ENCODE measurements at places on chromosomes 2 and 18.

- DNase-seq: no peak
Measured at GRCh38 chr2:203673933-203674332, 32.5 kb upstream of the CD28 start.

- DNase-seq: peak; percentile 6
Measured at GRCh38 chr2:238915196-238915595, 67.3 kb downstream of the TWIST2 start.

DNA sequence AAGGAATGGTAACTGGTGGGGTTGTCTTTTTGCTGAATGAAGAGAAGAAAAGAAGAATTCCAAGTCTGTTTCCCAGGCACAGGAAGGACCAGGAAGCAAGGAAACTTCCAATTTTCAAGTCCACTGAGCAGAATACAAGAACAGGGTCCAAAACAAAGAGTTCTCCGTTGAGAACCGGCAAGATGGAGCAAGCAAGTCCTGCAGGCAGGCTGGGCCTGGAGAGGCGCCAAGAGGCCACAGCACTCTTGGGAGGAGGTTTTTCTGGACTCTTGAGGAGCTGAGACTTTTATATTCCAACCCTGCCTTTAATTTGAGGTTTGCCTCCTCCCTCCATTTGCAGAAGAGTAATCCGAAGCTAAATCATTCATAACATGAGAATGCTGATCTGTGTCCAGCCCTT lies 224.5 kb downstream of the IKZF2 start:
- DNase-seq: peak; percentile 1

GRCh38 chr2:176851200-176851888 lies 361.2 kb upstream of the HNRNPA3 start:
- DNase-seq: no peak

DNA sequence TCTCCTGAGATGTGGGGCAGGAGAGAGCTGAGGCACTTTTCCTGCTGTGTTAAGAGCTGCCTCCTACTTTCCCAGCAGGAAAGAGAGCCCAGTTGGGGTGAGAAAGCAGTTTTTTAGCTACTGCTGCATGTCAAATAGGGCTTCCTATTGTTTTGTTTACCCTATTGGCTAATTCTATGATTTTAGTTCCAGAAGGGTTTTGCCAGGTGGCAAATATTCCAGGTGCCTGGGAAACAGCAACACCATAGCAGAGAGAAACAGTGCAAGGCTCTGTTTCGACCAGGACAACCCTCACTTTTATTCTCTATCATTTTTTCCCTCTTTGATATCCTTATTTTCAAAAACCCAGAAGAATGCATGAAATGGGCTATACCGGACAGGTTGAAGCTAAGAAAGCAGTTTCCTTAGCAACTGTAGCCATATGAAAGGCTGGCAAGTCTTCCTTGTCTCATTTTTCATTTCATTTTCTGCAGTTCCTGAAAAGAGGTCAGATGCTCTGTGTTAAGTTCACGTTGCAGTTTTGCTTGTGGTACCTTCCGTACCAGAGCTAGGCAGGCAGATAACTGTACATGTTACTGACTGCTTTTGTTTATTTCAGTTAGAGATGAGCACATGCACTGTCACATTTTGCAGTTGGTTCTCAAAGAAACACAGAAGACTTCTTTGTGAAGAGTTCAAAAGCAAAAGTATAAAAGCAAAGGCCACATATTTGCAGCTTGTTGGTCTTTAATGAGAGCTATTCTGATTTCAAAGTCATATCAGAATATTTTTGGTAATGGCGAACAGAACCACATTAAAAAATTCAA lies 84.8 kb downstream of the AQP4 start:
- no peak for DNase-seq

DNA sequence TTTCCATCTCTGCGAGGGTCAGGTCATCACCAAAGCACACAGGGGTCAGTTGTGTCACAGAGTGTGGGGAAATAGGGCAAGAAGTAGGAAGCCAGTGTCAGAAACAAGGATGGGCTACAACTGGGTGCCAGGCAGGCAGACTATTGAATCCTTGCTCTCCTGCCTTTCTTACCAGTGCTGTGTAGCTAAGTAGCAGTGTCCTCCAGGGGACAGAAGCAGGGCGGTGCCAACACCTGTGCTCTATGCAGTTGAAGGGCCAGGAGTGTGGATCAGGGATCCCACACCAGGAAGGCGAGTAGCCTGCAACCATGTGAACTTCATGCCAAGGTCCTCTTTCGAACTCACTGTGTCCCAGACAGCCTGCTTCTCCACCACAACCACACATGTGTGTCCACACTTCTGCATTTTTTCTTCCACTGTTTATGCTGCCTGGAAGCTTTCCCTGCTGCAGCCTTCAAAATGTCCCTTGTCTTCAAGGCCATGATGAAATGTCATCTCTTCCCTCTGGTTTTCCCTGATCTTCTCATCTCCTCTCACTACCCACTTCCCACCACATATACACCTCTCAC lies 25.4 kb upstream of the REG3G start:
- no peak for DNase-seq

GRCh38 chr2:151336863-151337371 lies 20.5 kb upstream of the TNFAIP6 start:
- no peak for DNase-seq

DNA sequence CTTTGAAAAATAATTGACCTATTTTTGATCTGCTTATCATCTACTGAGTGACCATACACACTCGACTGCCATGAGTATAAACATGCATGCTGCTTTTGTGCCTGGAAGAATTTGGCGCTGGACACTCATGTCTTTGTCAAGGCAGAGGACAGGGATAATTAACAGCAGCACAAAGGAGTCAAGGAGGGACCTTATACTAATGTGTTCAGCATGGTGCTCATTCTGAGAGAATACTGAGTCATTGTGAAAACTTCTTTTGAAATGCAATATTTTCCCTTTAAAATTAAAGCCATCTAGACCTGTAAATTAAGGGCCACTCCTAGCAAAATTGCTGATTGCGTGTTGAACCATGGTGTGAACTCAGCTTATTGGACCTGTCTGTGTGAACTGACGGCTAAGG lies 116.3 kb downstream of the ZNF532 start:
- no peak for DNase-seq

DNA sequence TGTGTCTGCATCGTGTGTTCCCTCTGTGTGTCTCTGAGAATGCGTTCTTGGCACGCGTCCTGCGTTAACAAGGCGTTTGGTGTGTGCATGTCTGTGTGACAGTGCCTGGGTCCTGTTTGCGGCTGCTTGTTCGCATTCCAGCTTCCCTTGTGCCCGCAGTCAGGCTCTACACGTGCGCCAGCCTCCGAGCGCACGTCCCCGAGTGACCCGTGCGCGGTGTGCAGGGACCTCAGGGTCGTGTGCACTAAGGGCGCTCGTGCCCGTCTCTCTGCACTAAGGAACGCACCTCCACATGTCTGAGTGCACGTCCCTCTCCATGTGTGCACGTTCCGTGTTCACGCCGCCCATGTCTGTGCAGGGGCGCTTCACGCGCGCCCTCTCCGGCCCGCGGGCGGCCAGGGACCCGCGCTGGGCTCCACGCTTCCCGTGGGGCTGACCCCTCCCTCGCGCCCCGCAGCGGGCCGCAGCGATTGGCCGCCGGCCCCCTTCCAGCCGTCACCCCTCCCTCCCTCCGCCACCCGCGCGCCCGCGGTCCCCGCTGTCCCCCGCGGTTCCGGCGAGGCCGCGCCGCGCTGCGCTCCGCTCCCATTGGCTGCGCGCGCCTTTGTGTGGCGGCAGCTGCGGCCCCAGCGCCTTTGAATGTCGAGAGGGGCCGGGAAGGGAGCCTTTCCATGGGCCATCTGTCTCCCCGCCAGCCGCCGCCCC lies 229.4 kb downstream of the HAUS1 start:
- no peak for DNase-seq

DNA sequence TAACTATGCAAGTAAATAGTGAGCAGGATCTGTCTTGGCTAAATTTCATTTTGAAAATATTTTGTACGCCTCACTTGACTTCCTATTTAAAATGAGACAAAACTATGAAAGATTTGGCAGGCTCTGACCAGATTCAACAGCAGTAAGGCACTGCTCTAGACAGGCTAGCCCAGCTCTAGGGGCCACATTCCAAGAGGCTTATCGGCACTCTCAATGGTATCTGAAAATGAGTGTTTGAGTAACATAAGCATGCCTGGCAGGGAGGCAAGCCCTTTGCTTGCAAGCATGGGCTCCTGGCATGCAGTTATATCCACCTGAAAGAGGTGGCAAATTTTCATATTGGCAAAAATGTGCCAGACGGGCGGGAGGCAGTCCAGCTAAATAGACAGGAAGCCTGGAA lies 10.5 kb downstream of the CAPN13 start:
- no peak for DNase-seq

- DNase-seq: no peak
Measured at GRCh38 chr2:146604521-146604920, 1240.3 kb upstream of the ACVR2A start.

DNA sequence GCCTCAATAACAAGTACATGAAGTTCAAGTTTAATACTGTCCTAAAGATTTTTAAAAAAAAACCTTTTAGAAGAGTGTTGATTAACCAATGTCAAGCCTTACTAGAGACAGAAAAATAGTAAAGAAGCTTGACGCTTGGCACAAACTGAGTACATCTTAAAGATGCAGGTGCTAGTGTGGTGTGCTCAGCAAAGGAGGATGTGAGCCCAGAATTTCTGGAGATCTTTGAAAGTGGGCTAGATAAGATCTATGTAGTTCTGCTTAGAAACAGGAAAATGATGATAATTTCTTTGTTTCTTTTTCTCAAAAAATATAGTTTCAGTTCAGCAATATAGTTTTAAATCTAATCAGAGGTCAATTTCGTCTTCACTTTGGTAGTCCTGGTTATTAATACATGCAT lies 118.3 kb upstream of the KLHL14 start:
- DNase-seq: no peak

DNA sequence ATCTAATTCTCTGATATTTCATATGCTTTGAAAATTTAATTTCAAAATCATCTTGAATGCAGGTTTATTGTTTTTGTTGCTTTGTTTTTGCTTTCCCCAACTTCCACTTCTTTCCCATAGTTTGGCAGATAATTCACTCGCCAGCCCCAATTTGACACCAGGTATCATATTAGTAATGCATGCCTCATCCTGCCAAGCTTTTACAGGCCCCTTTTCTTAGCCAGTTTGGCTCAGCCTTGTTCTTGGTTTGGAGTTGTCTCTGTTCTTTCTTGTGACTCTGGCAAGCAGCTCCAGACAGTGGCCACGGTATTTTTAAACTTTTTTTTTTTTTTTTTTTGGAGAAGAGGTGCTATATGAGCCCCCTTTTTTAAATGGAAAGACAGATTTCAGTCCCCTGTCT lies 65.3 kb downstream of the PMS1 start:
- DNase-seq: no peak

DNA sequence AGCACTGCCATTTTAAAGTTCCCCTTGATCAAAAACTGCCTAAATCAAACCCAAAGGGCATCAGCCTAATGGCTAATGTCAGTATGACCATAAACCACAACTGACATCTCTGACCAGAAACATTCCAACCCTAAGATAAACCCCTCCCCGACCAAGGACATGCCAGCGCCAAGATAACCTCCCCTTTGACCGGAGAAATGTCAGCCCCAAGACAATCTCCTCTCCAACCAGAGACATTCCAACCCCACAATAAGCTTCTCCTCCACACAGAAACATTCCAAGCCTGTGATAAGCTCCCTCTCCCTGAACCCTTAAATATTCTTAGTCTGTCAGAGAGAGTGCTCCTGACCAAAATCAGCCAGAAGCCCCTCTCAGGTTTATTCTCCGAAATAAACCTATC lies 188.3 kb upstream of the MSH6 start:
- DNase-seq: no peak
